ENCODE measurements at places on chromosomes 7 and 10.

DNA sequence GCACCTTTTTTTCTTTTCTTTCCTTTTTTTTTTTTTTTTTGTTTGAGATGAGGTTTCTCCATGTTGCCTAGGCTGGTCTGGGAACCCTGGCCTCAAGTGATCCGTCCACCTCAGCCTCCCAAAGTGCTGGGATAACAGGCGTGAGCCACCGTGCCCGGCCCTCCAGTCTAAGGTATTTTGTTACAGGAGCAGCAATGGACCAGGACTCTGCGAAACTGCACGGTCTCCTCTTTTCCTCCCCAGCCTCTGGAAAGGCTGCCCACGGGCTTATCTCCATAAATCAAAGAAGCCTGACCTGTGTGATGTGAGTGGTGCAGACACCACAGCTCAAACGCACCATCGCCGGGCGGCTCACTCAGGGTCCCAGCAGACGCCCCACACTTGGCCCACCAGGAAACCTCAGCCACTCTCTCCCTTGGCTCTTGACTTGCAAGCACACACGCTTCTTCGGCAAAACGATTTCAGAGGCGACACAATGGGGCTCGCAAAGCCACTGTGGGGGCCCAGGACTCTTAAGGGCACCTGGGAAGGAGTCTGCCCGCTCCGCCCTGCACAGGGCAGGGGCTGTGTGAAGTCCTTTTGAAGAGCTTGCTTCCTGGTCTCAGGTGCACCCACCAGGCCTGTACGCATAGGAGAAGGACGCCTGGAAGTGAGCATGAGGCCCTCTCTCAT, 20.6 kb downstream of the WDR86 start:
- no peak for DNase-seq

GRCh38 chr7:38177621-38178003, 433 bp upstream of the STARD3NL start:
- DNase-seq: no peak

GRCh38 chr7:118846977-118847376, 622.5 kb downstream of the ANKRD7 start:
- DNase-seq: no peak

GRCh38 chr7:29342761-29343160, 148.2 kb downstream of the CHN2 start:
- no peak for DNase-seq

DNA sequence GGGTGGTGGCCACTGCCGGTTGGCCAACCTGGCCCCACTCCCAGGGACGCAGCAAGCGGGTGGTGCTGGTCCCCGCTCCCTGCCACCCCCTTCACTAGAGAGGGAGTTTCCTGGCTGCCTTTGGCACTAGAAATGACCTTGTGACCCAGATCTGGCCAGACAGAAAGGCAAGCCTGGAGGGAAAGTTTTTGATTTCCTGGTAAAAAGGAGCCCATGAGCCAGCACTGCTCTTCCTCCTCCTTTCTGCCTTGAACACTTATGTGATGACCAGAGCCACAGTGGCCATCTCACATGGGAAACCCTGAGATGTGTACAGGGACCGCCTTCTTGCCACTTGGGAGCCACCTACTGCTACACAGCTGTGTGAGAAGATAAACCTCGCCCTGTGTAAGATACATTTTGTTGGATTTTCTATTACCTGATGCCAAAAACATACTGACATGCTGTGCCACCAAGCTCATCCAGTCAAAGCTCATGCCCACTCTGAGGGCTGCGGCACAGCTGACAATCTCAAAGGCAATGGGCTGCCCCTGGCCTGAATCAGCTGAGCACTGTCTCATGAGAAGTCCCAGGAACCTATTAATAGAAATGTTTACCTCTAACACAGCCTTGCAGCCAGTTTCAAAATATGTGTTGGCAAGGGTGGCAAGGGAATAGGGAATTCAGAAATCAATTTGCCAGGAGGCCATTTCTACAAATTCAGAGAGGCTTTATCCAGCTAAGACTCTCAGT, 94.0 kb downstream of the CYTH3 start:
- DNase-seq: peak; percentile 26

GRCh38 chr10:119786117-119786769, 60.4 kb downstream of the INPP5F start:
- peak; percentile 81 for DNase-seq

DNA sequence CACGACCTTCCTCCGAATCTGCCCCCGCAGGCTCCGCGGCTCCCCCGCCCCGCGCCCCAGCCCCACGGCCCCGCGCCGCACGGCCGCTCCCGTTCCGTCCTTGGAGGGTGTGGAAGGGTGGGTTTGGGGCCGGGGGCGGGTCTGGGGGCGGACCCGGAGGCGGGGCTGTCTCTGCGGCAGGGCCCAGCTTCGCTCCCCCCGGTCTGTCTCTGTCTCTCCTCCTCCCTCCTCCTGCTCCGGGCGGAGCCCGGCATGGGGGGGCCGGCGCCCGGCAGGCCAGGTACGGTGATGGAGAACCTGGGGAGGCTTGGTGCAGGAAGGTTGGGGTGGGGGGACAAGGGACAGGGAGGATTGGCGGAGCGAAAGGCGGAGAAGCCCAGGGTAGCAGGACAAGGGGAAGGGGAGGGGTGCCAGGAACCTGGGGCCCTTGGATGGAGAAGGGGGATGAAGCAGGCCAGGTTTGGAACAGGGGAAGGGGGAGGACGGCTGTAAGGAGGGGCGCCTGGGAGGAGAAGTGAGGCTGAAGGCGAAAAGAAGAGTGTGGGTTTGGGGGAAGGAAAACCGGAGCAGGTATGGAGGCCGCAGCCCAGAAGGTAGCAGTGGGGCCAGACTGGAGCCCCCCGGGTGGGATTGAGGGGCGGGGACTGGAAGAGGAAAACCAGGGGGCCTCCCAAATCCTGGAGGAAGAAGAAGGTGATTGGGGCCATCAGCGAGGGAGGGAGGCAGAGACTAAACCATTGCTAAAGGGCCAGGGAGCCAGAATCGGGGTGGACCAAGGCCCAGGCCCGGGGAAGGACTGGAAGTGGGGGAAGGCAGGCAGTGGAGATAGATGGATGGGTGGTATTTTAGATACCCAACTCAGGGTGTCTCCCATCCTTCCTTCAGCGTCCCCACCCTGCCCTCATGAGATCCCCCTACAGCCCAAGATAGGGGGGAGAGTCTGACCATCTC, at the start of gene NYAP1:
Gene NYAP1, plus strand, starts transcription at position 206 of the 951 bp plus-strand sequence. CDS start 1,385 bp downstream, outside the sequence.
- peak; percentile 60 for DNase-seq

DNA sequence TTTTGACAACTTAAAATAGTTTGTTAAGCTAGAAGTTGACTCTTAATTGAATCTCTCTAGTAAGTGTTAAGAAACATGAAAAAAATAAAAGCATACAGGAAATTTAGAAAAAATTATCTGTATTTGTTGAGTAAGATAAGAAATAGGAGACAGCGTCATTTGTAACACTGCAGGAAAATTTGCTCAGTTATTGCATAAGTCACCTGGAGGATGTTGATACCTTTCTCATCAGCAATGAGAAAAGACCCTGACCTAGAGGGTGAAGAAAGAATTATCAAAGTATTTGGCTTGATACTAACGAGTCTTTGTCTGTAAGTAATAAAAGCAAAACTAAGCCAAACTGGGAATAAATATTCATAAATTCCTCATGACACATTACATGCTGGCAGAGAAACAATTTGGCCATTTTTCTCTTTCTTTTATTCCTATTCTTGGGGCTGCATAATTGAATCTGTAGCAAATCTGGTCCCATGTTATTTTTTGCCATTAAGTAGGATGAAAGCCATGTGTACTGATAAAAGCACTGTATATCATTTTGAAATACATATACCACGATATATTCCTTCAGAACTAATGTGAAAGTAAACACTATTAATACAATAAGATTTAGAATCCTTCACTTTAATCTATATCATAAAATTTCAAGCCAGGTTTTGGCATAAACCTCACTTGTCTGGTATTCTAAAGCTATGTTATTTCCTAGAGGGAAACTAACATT, 362.8 kb downstream of the THSD7A start:
- no peak for DNase-seq

DNA sequence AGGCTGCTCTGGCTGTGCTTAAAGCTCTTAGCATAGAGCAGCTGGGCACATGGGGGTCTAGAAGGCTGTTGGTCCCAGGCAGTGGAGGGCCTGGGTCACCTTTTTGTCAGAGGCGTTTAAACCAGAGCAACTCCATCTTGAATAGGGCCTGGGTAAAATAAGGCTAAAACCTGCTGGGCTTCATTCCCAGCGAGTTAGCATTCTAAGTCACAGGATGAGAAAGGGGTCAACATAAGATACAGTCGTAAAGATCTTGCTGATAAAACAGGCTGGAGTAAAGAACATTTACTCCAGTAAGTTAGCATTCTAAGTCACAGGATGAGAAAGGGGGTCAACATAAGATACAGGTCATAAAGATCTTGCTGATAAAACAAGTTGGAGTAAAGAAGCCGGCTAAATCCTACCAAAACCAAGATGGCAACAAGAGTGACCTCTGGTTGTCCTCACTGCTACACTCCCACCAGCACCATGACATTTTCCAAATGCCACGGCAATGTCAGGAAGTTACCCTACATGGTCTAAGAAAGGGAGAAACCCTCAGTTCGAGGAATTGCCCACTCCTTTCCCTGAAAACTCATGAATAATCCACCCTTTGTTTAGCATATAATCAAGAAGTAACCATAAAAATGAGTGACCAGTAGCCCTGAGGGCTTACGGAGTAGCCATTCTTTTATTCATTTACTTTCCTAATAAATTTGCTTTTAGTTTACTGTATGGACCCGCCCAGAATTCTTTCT, 96.8 kb upstream of the PCBD1 start:
- no peak for DNase-seq

DNA sequence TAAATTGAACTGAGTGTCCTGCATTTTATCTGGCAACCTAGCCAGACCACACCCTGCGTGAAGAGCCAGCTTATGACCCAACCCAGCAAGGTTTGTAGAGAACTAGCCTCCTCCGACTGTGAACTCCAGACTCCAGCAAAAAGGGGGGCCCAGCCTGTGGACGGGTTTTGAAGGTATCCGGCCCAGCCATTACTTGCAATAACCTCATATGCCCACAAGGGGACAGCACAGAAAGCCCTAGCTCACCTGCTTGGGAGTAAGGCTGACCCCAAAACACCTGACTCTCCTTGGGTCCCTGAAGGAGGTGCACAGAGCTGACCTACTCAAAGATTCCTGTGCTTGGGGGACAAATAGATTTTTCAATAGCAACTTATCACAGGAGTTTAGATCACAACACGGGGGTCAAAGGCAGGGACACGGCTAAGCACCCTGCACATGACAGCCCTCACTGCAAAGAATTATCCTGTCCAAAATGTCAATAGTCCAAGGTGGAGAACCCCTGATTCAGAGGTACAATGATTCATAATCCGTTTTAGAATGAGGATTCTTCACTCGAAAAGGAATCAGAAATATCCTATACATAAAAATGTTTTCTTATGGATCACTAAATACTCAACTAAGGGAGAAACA, 4.6 kb downstream of the TRPV6 start:
- no peak for DNase-seq

- no peak for DNase-seq
Observed at GRCh38 chr7:99010281-99010680, 131.9 kb downstream of the TRRAP start.

GRCh38 chr7:71801976-71802375, 610.2 kb downstream of the CALN1 start:
- DNase-seq: no peak

- no peak for DNase-seq
Observed at GRCh38 chr10:125190946-125191345, 30.6 kb upstream of the CTBP2 start.

- peak; percentile 57 for DNase-seq
Observed at GRCh38 chr10:15703151-15703880, 16.4 kb downstream of the ITGA8 start.

DNA sequence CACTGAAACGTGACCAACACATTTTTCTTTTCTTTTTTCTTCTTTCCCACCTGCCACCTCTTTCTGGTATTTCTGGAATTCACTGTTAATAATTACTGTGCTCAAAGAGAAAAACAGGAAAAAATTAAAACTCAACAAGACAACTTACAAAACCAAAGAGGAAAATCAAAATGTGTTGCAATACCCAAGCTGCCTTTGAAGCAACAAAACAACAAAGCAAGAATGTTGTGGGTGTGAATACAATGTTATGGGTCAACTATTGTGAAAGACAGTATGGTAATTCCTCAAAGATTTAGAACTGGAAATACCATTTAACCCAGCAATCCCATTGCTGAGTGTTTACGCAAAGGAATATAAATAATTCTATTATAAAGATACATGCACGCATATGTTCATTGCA, 415.1 kb downstream of the GFRA1 start:
- DNase-seq: no peak

GRCh38 chr10:88115968-88116367, 252.5 kb downstream of the PTEN start:
- peak; percentile 40 for DNase-seq

DNA sequence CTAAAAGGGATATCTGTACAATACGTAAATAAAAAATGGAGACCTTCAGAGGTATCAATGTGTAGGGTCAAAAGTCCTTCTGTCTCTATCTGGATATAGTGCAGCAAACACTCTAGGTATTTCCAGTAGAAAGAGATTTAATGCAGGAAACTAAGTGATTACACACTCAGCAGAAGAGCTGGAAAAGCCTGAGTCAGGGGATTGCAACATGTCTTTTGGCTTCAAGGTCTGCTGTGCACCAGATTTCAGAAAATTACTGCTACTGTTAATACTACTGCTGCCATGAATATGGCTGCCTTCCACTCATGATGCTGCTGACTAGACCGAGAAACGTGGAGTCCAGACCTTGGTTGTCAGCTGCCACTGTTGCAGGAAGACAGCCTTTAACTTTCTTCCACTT, 94.9 kb upstream of the DLX6 start:
- DNase-seq: no peak

- DNase-seq: no peak
Observed at GRCh38 chr7:35268953-35269352, 15.1 kb upstream of the TBX20 start.

GRCh38 chr7:122887198-122887597, 938 bp upstream of the CADPS2 start:
- DNase-seq: peak; percentile 85

- DNase-seq: peak; percentile 19
Observed at GRCh38 chr10:114868870-114869519, 47.4 kb downstream of the FHIP2A start.

GRCh38 chr10:57188846-57189245, 827.8 kb upstream of the ZWINT start:
- no peak for DNase-seq

GRCh38 chr10:43045631-43046287, 31.1 kb upstream of the RET start:
- DNase-seq: no peak

DNA sequence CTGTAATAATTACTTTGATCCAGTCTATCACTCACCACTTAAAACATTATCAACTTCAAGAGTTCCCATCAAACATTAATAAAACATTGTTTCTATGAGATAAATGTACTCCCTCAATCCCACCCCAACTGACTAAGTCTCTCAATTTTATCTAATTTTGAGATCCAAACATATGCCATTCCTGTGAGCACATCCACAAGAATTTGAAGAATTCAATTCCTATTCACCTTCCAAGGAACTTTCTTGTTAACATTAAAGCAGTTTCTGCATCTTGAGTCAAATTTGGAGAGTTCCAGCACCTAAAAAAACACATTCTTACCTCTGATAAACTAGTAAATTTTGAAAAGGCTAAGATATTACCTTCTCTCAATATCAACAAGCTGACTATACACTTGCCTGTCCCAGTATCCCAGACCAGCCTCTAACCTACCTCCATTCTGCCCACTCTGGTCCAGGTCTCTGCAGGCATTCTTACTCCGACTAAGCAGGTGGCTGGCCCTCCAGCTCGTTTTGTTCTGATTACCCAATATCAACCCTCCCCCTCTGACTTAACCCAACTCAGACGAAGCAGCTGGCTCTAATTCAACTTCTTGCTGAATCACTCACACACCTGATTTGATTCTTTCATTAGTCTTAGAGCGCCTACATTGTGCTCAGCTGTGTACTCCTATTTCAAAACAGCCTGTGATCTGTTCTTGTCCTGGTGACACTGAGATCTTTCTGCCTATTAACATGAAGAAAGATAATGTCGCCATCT, 275.2 kb downstream of the IPMK start:
- no peak for DNase-seq
